Midbrain (tissue), 1 donor: ENCODE measurements at places on chromosomes 5 and 9.
A peak's percentile ranks its signal among the peaks of the same experiment; 100 is the strongest.

- no peak for DNase-seq
Observed at GRCh38 chr9:98795295-98795955, 930 bp downstream of the ANKS6 start.

GRCh38 chr5:98514215-98514614, 259.2 kb upstream of the RGMB start:
- no peak for DNase-seq

- no peak for DNase-seq
Observed at GRCh38 chr5:141908796-141909195, 14.9 kb upstream of the DELE1 start.

GRCh38 chr9:111955048-111955447, 58.4 kb downstream of the UGCG start:
- no peak for DNase-seq

DNA sequence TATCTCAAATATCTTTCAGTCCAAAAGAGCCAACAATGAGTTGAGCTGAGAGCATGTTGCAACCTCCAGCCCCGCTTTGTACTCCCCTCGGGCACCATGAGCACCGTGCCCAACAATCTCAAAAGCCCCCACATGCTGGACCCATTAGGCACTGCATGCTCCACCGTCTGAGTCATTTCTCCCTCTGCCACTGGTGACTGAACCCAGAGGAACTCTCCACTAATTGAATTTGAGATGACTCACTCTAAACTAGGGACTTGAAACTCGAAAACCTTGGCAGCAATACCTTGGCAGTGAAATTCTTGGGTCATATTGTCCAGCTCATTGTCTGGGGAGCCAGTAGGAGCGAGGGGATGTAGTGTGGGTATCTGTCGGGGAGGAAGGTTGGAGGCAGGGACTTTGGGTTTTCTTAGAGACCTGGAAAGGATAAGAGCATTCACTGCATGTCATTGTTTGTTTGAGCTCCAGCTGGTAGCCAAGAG, 49.9 kb upstream of the SLIT3 start:
- DNase-seq = no peak

DNA sequence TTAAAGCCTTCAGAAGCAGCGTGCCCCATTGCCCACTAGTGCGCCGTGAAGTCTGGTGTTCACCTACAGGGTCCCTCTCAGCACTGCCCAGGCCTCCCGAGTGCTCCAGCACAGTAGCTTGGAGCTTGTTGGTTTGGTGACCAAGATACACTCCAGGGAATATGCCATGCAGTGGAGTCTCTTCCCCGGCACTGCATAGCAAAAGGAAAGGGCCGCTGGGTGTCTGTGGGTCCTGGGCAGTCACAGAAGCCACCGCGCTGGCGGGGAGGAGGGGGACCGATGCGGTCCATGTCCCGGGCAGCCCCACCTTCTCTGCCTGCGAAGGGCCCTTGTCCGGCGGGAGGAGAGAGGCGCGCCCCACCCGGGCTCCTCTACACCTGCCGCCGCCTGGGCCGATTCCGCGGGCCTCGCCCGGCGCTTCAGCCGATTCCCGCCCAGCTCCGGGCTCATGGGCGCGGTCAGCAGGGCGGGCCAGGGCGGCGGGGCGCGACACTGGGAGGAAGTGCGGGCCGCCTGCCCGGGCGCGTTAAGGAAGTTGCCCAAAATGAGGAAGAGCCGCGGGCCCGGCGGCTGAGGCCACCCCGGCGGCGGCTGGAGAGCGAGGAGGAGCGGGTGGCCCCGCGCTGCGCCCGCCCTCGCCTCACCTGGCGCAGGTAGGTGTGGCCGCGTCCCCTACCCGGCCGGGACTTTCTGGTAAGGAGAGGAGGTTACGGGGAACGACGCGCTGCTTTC, at the start of gene SYK:
TSS of gene SYK (plus strand) at position 579 of the 732 bp plus-strand sequence. CDS start 42,080 bp downstream, outside the sequence.
- DNase-seq = no peak

DNA sequence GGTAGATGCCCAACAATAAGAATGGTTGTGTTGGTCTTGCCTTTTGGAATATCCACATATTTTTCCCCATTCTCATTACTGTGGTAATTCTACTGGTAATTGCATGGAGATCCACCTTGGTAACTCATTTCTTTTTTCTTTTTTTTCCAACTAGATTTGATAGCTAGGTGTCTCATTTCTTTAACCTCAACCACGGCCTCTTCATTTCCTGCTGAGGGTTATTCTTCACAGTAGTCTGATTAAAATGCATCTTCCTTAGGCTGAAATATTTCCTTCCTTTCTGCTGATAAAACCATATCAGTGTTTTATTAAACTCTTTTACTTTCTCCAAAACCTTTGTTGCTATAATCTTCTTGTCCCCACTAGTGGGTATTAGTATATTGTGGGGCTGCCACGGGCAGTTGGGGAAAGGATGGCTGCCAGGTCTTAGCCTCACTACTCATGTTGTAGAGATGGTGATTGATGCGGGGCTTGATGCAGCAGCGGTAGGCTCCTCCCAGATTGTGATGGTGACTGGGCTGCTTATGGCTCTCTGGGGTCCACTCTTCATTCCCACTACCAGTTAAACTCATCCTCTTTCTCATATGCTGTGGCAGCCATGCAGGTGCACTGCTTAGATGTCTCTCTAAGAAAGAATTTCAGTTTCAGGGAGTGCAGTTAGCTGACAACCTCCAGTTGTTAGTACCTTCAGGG, 35.9 kb downstream of the KIF2A start:
- DNase-seq = no peak

DNA sequence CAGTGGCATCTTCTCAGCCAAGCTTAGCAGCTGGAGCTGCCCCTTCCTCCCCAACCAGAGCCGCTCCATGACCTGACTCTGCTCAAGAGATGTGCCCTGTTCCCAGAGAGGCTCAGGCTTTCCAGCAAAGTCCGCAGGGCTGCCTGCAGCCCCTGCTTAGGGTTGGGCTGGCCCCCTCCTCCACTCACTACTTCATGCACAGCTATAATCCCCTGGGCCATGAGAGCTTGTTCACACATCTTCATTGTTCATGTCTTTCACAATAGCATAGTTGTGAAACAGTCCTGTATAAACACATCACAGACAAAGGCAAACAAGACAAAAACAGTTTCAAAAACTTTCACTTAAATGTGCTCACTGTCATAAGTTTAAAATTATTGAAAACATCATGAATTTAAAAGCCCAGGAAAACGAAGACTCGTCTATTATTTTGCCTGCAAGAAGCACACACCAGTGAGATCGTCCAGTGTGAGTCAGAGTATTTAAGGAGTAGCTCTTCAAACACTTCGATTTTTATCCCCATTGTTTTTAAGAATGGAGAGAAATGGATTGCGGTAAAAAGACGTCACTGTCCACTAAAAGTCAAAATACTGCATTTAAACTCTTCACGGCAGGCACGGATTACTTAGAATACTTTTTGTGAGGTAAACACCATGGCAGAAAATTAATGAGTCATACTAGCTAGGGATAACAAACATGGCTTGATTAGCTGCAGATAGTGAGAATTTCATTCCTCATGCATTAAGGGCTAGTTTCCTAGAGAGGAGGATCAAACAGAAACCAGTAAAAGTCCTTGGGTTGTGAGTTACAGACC, 40.7 kb upstream of the S1PR3 start:
- DNase-seq = no peak

DNA sequence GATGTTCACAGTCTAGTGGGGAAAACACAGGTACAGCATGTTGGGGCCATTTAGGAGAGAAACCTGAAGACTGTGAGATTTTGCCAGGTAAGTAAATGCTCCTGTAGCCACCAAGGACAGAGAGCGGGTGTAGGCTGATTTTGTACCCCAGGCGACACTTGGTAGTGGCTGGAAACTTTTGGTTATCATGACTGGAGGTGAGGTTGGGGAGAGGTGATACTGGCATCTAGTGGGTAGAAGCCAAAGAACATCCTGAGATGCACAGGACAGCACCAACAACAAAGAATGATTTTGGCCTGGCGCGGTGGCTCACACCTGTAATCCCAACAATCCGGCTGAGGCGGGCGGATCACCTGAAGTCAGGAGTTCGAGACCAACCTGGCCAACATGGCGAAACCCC, 38.8 kb upstream of the PWWP2A start:
- no peak for DNase-seq

DNA sequence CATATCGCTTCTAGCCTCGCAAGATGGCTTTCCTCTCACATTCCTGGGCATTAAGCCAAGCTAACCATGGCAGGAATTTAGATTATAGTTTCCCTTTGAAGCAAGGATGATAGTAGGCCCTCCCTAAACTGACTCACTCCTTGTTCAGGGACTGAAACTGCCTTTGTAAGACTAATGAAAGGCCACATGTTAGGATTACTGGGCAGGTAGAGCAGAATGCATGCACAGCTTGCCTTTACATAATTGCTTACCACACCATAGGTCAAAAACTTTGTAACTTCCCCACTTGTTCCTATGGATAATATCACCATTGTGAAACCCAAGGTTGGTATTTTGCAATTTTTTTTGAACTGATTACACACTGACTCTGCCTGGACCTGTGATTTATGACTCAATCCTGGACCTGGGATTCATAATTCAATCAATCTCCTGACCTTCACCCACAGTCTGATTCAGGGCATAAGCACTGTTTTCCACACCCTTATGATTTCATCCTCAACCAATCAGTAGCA, 41.0 kb upstream of the PRDM9 start:
- no peak for DNase-seq

DNA sequence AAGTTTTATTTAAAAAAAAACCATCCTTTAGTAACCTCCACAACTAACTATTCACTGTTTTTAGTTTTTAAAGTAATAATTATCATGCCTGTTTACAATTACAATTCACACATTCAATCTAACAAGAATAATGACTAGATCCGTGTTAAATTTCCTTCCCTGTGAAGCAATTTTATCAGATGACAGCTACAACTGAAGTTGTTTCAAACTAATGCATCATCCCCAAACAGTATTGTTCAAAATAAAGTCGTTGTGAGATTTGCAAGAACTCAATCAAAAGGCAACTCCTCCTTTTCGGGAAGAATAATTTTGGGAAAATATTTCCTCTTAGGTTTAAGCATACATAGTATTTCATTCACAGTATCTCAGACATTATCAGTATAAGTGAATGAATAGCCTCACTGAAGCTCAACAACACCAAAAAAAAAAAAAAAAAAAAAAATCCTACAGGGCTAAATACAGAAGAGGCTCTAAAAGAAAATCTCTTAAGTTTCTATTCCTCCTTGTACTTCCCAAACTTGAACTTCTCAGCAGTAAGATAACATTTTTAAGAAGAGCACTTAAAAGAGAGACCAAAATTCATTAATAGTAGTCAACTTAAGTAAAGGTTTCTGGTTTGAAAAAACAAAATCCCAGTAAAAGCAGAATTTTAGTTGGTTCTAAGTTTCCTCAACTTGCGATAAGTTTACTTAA, 9.4 kb downstream of the C9orf72 start:
- DNase-seq = no peak

- DNase-seq = peak; percentile 92
Observed at GRCh38 chr5:176415952-176416924, at the start of gene CLTB. CLTB (minus strand) TSS chr5:176416539; CDS start chr5:176416363, 176 bp downstream.

DNA sequence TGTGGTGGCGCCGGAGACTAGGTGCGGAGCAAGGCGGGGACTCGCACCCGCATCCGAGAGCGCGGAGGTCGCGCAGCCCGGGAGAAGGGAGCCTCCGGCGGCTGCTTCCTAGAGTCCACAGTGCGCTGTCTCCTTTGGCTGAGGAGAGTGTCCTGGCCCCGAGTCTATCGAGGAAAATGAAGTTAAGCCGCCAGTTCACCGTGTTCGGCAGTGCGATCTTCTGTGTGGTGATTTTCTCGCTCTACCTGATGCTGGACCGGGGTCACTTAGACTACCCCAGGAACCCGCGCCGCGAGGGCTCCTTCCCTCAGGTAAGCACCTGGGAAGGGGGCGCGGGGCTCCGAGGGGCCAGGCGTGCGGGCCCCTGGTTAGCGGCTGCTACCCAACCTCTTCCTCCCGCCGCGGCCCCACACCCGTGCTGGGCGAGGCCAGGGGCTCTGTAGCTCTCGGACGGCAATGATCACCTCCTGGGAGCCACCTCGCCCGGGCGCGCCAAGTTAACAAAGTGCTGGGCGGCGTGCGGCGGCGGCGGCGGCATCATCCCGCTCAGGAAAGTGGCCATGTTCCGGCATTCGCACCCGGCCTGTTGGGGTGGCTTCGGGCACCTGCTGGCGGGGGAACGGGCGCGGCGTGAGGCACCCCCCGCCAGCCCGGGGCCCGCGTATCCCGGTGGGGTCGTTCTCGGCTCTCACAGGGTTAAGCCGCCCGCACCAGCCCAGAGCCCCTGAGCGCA, 681 bp downstream of the MAN2A1 start:
- DNase-seq = no peak

GRCh38 chr5:93874080-93874479, 132.7 kb upstream of the POU5F2 start:
- no peak for DNase-seq

DNA sequence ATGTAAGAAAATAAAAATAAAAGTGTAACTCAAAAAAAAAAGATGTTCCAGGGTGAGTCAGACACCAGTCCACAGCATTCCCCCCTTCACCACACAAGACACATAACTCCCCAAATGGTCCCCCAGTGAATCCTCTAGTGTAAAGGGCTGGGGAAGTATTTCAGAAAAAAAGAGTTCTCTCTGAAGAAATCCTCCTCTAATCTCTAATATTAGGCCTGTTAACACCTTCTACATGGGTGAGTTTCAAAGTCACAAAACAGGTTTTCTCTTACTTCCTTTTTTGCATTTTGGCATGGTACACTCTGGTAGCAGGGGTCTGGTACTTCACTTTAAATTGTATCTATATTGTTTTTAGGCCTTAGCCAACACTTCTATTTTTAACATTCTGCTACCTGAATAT, 28.2 kb downstream of the RNF145 start:
- no peak for DNase-seq

DNA sequence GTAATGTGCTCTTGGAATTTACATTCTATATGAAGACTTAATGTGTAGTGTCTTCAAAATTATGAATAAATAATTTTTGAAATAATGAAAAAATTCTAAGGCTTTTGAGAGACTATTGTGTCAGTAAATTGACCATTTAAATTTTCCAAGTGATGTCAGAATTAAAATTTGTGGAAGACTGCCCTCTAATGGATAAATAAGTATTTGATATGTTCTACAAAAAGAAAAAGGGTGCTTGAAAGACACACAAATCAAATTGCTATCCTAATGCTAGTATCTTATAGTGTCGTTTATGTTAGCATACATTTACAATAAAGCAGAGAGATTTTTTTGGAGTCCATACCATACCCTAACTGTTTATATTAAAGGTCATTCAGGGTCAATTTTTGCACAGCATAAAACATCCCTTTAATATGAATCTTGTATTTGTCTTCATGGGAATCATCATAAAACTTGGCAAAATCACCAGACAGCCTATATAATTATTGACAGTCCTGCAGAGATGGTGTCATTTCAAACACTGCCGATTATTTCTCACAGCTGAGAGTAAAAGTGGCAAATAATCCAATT, 120.8 kb upstream of the SLC27A6 start:
- peak; percentile 66 for DNase-seq

GRCh38 chr9:96607971-96608370, 11.7 kb downstream of the CDC14B start:
- no peak for DNase-seq

DNA sequence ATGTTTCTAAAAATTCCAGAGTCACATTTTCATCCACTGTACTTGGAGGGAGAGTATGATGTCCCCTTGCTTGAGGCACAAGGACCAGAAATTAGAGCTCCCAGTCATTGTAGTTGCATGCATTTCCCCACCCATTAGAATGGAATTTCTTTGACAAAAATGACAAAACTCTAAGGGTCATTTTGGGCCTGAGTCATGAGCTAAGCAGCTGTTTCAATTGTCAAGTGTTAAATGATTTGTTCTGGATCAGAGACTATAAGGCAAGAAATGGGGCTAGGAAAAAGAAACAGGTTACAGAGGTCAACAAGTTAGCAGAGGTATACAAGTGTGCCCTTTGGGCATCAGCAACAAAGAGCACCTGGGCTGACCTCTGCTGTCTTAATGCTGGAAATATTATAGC, 131.2 kb upstream of the IQGAP2 start:
- no peak for DNase-seq

GRCh38 chr9:121283080-121283398, 15.1 kb downstream of the GSN start:
- no peak for DNase-seq
